GM23338 (cell line): ENCODE measurements at places on chromosomes 1 and 21. TPM values are rescaled to one million over a fixed set of nuclear protein-coding genes. Genes with fewer than 3 reads are reported as not detected.

- DNase-seq = peak; percentile 21
These were observed 212.3 kb upstream of the GREM2 start for GRCh38 chr1:240824238-240824637.

- DNase-seq = no peak
These were observed 4.1 kb downstream of the SFT2D2 start for GRCh38 chr1:168229893-168230292.

DNA sequence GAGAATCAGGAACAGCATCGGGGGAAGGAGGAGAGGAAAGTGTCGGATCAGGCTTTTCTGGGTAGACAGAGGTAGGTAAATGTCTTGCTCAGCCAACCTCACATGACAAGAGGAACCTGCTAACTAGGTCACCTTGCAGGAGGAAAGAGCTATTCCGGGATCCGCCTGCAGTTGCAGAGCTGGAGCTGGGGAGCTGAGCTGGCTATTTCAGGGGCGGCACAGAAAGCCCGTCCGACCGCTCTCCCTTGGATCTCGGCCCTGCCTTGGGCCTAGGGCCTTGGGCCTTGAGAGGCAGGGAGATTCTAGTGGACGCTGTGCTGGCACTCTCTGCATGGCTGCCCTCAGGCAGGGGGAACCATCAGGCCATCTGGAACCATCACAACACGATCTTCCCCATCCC lies 56.5 kb upstream of the CTPS1 start:
- DNase-seq = peak; percentile 63

GRCh38 chr21:35198565-35198964 lies 149.5 kb upstream of the RUNX1 start:
- DNase-seq = no peak

Gene OR2L5
- total RNA-seq = not detected in 2 replicates
